ENCODE measurements at places on chromosomes 2 and 18.
A peak's percentile ranks its signal among the peaks of the same experiment; 100 is the strongest.

GRCh38 chr2:53181759-53182158 lies 585.8 kb upstream of the CHAC2 start:
- no peak for DNase-seq

- DNase-seq: no peak
Observed at GRCh38 chr2:20569464-20570223, 81.3 kb downstream of the HS1BP3 start.

DNA sequence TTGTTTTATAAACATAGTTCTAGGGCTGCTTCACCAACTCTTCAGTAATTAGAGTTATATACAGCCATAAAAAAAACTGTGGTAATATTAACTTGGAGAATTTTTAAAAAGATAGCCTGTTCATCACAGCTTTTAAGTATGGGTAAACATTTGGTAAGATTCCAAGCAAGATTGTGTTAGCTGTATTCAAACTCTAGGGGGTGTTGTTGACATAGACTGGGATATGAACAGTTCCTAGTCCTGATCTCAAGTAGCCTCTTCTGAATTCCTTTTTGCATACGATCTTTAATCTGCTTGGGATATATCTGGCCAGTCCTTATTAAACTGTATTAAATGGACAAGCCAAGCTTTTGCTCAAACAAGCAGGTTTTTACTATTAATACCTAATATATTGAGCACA lies 13.4 kb downstream of the NOP58 start:
- DNase-seq: peak; percentile 73

DNA sequence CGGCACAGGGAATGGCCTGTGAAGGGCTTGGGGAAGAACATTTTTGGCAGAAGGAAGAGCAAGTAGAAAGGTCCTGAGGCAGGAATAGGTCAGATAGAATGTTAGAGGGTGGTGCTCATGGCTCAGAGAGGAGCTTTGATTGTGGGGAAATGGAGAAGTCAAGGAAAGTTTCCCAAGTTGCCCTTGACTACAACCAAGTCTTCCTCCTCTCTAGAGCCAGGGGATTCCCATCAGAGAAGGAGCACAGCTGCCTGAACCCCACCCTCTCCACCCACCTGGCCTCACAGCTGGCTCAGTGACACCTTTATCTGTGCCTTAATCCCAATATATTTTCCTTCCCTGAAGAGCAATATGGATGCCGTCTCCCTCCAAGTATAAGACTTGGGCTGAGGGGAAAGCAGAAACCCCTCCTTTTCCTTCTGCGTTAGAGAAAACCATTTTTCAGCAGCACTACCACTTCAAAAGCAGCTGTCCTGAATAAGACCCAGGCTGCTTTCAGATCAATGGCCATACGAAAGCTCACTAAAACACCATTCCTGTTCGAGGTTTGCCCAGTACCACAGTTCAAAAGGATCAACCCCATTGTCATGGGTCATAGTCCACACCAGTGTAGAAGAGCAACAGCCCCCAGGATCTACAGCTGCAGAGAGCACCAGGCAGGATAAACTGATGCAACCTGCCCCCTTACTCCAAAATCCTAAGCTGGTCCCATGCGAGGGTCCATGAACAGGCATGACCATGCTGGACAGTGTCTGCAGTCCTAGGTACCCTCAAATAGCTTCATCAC lies 199.6 kb downstream of the AFF3 start:
- no peak for DNase-seq

DNA sequence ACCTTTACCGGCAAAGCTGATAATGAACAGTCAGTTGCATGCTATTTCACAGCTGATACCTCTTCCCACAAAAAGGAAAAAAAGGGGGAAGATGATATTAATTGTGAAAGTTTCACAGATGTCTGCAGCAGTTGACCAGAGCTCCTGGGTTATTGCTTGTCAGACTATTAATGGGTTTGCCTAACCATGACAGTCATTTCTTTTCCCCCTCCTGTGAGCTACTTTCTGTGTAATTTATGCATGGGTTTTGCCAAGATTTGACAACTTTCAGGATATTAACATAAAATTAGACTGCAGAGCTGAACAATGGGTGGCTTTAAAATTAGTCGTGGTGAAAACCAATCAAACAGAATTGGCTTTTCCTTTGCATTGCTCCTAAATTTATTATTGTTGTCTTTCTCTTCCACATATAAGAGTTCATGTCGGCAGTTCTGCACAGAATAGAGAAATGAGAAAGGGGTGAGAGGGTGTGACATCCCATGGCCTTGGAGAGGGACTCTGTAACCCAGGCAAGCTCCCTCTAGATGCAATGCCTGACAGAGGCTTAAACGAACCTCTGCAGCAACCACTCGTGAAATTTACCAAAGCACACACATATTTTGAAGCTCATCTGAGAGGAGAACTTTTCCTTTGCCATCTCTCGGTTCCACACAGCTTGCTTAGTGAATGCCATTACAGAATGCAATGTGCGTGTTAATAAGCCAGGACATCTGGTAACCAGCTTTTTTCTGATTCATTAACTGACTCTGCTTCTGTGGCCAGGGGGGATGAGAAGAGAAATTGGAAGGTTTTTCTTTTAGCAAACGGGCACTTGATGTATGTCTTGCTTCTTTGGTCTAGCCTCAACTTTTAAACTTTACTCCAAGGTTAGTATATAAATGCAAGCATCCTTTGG lies 82.2 kb upstream of the ITGA4 start:
- peak; percentile 59 for DNase-seq

DNA sequence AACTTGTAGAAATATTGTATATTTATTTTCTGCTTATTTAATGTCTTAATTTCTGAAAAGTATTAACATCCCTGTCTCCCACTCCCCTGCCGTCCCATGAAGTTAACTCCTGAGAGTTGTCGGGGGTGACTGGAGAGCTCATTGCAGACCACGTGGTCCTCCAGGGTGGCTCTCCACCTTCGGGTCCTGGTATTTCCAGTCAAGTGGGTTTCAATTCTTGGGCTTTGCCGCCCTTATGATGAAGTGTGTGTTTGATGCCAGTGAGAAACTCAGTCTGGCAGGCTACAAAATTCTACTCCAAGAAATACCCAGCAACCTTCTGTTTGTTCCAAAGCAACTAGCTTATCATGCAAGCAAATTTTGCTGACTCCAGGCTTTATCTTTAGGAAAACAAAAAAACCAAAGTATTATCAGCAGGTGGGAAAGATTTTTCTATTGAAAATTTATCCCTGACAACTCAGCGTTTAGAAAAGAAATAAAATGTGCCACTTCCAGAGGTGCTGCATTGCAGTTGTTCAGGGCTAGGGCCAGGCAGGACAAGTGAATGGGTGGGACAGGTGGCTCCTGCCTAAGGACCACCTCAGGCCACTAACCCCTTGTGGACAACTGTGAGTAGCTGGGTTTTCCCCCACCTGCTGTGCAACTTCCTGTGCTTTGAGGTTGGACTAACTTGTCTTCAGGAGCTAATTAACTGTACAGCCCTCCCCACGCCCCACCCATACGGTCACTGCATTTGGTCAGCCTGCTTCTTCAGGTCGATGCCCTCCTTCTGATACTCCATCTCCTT lies 46.6 kb downstream of the BCL2L11 start:
- DNase-seq: no peak

DNA sequence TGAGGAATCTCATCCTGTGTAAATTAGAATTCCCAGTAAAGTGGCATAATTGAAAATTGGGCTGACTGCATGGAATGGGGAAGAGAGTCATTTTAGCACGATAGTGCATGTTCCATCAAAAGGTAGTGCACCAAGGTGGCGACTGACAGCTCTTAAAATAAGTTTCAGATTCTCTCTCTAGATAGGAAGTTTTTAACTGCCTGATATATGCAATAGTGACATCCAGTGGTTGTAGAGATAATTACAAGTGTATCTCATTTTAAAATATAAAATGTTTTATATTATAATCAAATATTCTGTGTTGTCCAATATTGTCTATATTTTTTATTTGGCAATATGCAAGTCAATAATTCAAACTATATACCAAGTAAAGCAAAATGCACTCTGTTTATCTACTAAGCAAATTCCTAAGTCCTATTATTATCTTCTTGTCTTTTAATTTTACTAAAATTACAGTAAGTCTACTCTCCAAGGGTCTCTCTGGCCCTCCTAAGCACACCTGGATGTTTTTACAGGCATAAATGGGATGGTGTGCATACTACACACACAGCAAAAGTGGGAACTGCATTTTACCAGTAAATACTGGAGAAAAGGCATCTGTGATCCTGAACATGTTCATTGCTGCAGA lies 397.7 kb upstream of the HNRNPA3 start:
- peak; percentile 59 for DNase-seq

Measured in GM03348 (cell line).